ENCODE measurements at places on chromosomes 16 and 17.
A peak's percentile ranks its signal among the peaks of the same experiment; 100 is the strongest.

GRCh38 chr16:1320658-1321240, 11.3 kb downstream of the UBE2I start:
- no peak for DNase-seq

- no peak for DNase-seq
Measured at GRCh38 chr16:1908184-1908583, 10.0 kb downstream of the HS3ST6 start.

DNA sequence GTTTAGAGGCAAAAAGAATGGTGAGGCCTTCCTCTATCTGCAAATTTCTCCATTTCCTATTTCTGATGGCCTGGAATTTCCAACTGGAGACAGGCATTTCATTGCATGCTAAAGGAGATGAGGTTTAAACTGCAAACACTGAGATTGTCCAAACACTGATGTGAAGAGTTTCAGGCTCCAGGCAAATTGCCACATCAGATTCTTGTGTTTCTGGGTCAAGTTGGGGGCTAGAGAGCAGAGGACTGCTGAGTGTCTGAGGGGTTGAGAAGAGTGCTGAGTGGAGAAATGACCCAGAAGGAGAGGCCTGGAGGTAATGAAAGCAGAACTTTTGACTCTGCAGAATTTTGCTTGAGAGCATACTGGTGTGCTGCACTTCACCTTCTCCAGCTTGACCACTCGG, 216.7 kb upstream of the MPHOSPH6 start:
- no peak for DNase-seq

- no peak for DNase-seq
Measured at GRCh38 chr17:80819422-80820164, 172.0 kb upstream of the CHMP6 start.

DNA sequence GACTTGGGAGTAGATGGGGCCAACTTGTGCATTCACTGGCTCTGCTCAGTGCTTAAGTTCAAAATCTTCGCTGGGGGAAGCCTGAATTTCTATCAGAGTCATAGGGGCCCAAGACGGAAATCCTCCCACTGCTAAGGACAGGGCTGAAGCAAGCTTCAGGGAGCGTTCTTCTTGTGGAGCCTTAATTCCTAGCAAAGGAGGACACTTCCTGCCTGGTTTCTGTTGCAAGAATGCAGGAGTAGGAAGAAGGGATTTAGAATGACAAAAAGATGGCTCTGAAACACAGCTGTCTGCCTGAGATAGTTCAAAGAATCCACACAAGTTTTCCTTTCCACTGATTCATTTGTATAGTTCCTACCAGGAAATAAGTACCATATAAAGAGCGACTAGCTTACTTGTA, 26.4 kb downstream of the PSME3IP1 start:
- no peak for DNase-seq

GRCh38 chr17:14297161-14297851, 3.6 kb upstream of the HS3ST3B1 start:
- peak; percentile 80 for DNase-seq

- no peak for DNase-seq
Measured at GRCh38 chr17:60395508-60396065, 3.7 kb upstream of the USP32 start.

GRCh38 chr17:21532763-21533385, 156.7 kb downstream of the KCNJ12 start:
- DNase-seq = no peak

DNA sequence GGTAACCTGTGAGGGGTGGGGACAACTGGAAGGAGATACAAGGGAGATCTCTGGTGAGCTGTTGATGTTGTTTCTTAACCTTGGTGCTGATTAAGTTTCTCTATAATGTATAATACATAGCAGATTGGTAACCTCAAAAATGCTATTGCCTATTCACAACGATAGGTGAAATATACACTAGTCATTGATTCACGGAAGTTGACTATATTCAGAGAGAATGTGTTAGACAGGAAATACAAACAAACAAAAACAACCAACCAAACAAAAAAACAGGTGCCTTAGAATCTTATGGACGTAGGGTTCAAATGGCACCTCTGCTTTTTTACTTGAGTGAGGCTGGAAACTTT, 21.5 kb downstream of the HSD17B2 start:
- DNase-seq = no peak

- no peak for DNase-seq
Measured at GRCh38 chr16:68779891-68780290, 42.8 kb downstream of the CDH1 start.

DNA sequence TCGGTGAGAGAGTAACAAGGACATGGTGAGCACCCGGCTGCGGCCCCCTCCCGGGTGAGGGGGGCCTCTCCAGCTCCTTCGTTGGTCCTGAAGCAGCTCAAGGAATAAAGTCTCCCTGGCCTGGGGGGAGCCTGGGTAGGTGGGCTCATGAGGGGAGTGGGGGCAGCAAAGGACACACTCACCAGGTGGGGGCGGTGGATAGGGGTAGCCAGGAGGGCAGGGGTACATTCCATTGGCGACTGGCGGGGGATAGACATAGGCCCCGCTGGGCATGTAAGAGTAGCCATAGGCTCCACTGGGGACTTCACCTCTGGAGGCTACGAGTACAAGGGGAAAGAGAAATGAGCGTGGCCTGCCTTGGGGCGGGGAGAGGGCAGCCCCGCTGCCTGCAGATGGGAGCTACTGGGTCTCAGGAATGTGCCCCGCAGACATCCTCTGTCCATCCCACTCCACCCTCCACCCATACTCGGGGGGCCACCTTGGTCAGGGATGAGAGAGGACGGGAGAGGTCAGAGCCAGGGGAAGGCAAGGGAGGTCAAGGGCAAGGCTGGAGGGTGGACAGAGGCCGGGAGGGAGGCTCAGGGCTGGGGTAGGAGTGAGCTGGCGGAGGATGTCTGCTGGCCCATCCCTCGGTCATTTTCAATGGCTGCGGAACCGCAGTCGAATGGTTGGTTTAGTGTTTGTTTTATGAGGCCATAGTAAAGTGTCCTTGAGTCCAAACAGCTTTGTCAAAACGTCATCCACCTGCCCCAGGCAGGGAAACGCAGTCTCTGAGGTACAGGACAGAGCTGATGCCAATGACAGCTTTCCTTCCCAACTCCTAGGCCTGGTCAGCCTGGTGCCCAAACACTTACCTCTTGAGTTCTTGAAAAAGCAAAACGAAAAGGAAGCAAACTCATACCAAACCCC, 3.7 kb upstream of the UNC13D start:
- DNase-seq = no peak

- DNase-seq = no peak
Measured at GRCh38 chr16:47254756-47255155, 111.0 kb upstream of the NETO2 start.

GRCh38 chr16:71754652-71755051, 30.2 kb upstream of the PHLPP2 start:
- no peak for DNase-seq

- DNase-seq = peak; percentile 73
Measured at GRCh38 chr17:42407289-42407836, 15.7 kb downstream of the CAVIN1 start.

DNA sequence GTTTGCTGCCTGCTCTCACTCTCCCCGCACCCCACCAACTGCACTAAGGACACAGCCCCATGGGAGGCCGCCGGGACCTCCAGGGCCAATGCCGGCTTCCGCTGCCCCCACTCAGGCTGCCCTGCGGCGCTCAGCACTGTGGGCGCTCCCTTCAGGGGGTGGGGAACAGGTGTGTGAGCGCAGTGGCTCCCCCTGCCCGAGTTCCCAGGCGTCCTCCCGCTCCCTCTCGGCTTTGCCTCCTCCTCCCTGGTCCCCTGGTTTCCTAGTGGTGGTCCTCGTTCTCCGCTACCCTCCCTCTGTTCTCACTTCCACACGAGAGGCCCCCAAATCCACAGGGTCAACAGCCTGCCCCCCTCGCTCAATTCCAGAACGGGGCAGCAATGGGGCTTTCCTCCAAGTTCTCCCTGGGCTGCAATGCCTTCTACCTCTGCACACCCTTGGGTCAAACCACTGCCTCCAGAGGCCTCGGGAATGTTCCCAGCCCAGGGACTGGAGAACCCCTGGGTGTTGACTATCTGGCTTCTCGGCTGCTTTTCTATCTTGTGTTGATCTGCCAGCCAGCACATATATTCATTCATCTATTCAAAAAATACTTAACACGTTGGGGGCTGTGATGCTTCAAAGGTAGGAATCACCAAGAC, 9.9 kb downstream of the FOXJ1 start:
- no peak for DNase-seq

GRCh38 chr16:4283939-4284338, 11.1 kb upstream of the TFAP4 start:
- DNase-seq = no peak

DNA sequence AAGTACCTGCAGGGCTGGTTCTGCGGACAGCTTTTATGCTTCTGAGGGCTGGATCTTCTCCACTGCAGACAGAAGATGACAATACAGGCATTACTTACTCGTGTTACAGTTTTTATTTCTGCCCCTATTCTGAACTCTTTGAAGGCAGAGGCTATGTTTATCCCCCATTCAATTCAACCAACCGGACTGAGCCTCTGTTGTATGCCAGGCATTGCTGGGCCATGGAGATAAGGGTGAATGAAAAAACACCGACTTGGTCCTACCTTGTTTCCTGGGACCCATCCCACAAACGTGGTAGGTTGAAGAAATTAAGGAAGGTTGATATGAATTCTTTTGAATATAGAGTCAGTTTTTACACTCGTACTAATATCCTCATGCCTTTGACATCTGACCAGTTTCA, 10.0 kb upstream of the HP start:
- no peak for DNase-seq

GRCh38 chr17:79929257-79930061, 90.2 kb upstream of the CBX4 start:
- no peak for DNase-seq
